ENCODE measurements at places on chromosomes 16 and 17. TPM values are rescaled to one million over a fixed set of nuclear protein-coding genes. Genes with fewer than 3 reads are reported as not detected.

GRCh38 chr17:6408276-6408675 lies 26.6 kb downstream of the AIPL1 start:
- DNase-seq: no peak

EXOC3L1 gene
- 1.7 TPM for total RNA-seq

DNA sequence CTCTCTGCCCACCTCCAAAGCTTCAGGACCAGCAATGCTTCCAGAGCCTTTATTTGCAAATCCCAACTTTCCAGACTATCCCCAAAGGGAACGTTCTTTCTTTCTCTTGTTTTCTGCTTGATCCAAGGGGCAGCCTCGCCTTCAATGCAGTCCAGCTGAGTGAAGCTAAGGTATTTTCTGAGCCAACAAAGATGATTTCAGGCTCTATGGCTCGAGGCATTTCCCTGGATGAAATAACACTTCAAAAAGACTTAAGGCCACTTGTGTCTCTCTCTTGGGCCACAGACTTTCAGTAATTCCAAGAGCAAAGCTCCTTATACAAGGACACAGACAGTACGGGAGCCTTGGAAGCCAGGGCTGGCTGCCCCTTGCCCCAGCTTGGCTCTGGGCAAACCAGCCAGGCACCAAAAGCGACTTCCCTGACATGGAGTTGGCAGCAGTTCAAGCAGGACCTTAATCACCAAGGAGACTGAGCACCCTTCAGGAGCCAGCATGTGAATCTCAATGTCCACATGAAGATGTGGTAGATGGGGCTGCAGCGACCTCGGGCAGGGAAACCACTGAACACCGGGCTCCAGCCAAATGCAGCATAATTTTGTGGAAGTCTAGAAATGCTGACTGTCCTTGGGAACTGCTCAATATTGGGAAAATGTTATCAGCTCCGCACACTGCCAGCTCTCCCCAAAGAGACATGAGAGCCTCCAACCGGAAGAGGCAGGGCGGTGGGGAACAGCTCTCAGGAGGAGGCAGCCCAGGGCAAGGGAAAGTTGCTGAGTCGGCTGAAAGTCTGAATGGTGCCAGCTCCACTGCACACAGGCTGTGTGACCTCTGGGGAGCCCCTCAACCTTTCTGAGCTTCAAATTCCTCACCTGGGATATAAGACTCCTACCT lies 39.0 kb downstream of the TK2 start:
- DNase-seq: no peak

IL21R gene
- 0.39 TPM for total RNA-seq

DNA sequence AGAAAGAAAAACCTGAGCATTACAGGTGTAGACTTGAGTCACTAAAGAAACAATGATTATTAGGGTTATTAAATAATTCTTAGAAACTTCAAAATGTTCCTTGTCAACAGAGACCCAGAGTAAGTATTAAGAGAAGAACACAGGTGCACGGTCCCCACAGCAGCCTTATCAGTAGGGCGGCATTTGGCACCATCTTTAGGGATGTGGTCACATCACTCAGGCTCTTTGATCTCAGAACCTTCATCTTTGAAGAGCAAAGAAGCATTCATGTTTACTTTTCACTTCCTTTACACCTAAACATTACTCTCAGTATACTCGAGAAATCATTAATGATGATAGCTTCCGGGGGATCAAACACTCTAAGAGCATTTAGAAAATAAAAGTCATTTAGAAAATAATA lies 928.7 kb downstream of the KCNJ2 start:
- no peak for DNase-seq

- no peak for DNase-seq
Measured at GRCh38 chr16:86261379-86261778, 248.9 kb upstream of the FOXF1 start.

DNA sequence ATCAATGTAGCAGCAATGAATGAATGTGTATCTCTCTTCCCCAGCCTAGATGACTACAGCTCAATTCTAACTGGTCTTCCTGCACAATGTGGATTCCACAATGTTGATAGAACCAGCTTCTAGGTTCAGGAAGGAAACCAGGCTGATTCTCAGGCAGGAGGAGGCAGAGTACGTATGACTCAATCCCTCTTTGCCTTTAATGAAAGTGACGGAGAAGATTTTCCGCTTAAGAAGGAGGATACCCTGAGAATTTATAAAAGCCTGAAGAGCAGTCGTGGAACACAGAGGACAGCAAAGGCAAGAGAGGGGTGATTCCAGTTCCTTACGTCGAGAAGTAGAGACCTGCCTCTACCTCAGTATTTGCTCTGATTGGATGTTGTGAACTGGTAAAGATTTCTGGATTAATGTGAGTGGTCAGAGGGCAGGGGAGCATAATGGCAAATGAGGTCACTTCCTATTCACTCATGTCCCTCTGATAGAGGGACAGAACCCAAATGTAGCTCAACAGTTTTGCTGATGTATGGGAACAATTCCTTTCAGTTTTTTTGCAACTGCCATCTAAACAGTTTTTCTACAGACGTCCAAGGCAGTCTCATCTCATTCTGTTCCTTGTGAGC lies 15.0 kb upstream of the SLC16A11 start:
- DNase-seq: no peak

DNA sequence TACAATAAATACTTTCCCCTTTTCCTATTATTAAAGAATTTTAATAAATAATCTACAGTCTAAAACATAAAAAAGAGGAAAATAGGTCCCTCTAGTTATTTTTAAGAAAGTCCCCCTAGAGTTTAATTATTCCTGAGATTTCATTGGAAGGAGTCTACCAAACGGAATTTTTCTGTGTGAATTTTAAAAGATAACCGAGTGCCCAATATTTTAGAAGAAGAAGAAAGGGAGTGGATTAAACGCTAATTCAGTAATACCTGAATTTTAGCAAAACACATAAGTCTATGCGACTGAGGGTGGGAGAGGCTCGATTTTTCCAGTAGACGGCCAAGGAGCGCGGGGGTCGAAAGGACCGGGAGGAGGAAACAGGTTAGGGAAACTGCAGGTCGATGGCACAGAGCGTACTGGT lies 2.2 kb downstream of the HOXB2 start:
- DNase-seq: no peak

HEATR9 gene
- not detected for total RNA-seq

GRCh38 chr16:12170103-12171040 lies 193.8 kb downstream of the SNX29 start:
- DNase-seq: peak; percentile 30

GDPD1 gene
- 2.7 TPM for total RNA-seq

DNA sequence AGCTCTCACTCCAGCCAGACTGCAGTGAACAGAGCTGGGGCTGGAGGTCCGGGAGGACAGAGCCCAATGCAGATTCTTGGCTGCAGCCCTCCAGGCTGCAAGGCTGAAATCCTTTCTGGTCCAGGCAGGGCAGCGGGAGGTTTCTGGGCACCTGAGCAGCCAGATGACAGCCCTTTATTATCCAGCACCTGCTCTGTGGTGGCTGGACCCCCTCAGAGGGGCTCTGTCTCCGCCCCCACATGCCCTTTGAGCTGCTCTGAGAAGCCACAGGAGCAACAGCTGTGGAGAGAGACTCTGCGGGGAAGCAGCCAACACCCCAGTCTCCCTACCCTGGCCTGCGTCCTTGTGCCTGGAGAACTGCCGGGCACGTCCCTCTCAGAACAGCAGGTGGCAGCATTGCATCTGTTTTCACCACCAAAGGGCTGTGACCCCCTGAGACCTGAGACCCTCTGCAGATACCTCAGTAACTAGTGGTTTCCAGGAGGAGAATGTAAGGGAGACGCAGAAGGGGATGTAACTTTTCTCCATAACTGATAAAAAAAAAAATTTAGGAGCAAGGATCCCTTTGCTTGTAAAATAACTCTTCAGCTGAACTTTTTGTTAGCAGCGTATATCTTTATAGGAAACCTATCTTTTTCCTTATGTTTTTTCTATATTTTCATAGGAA lies 3.7 kb upstream of the CNP start:
- DNase-seq: peak; percentile 36

DNA sequence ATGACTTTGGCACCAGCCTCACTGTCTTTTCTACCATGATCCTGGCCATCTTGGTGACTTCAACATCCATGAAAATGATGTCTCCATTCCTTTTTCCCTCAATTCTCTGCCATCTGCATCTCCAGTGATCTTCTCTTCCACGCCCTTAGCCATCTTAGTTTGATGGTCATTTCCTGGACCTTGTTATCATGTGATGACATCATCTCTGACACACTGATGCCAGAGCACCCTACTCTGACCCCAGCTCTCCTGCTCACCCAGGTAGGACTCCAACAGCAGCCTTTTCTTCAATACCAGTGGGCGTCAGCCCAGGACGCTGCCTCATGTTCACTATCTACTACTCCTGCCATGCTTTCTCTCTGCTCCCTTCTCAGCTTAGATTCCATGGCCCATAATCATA lies 83.2 kb downstream of the ZZEF1 start:
- DNase-seq: no peak

TERB1 gene
- 0.10 TPM for total RNA-seq

KCNJ2 gene
- total RNA-seq: 7.9 TPM

DNA sequence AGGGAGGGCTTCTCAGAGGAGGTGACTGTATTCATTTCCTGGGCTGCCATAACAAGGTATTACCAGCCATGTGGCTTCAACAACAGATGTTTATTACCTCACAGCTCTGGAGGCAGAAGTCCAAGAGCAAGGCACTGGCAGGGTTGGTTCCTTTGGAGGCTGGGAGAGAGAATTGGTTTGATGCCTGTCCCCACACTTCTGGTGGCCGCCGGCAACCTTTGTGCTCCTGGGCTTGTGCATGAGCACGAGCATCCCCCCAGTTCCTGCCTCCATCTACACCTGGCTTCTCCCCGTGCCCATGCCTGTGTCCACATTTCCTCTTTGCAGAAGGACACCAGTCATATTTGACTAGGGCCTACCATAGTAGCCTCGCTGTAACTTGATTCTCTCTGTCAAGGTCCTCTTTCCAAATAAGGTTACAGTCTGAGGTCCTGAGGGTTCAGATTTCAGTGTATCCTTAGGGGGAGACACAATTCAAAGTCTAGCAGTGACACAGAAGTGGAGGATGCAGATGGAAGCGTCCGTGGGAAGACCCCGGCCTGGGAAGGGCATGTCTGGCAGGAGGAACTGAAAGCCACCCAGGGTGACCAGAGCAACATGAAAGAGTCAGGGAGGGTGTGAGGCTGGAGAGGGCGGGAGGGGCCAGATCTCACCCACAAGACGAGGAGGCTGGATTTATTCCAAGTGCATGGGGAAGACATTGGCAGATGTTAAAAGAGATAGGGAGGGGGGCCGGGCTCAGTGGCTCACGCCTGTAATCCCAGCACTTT lies 188.2 kb upstream of the HSBP1 start:
- no peak for DNase-seq

DNA sequence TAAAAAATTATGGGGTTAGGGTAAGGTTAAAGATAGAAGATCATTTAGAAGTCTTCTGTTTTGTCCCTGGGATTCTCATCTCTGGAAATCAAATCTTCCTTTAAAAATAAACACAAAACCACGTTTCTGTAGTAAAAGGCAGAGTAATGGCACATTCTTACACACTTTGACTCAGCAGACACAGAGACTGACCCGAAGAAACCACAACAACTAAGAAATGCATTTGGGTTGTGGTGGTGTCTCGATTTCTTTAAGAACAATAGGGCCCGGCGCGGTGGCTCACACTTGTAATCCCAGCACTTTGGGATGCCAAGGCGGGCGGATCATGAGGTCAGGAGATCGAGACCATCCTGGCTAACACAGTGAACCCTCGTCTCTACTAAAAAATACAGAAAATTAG lies 54.9 kb upstream of the MYH10 start:
- no peak for DNase-seq
